ENCODE measurements at places on chromosomes 12 and 14.

- DNase-seq: no peak
These were observed 76.7 kb upstream of the EIF5 start for GRCh38 chr14:103257211-103257962.

DNA sequence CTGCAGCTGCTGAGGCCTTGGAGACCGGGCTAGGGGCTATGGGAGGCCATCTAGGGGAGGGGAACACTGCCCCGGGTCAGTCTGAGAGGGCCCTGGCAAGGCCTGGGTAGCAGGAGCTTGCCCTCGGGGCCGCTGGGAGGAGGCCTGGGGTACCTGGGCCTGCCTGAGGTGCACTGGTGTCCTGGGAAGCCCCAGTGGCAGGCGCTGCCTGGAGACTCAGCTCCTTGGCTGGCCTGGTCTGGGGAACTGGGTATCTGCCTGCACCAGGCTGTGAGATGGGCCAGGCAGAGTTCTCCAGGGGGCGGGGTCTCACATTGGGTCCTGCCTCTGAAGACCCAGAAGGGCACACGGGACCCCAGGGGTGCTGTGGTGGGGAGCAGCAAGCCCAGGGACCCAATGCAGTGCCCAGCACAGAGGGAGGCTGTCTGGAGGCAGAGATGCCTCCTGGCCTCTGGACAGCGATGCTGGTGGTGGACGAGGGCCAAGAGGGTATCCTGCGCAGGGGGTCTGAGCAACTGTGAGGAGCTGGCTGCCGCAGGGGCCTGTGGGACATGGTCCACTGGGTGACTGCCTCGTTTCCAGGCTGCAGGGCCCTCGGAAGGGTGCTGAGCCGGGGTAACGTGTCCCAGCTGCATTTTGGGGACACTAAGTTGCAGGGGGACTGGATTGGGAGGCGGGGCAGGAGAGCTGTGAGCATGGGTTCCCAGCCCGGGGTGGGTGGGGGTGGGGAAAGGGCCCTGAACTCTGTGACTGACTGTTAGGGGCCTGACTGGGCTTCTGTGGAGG is 7.4 kb upstream of the MTA1 start:
- DNase-seq: no peak

- DNase-seq: no peak
These were observed 188.2 kb downstream of the FUT8 start for GRCh38 chr14:65600742-65601141.

GRCh38 chr14:53331921-53332320 is 178.8 kb upstream of the DDHD1 start:
- DNase-seq: no peak

- DNase-seq: no peak
These were observed 59.0 kb downstream of the CLMN start for GRCh38 chr14:95260537-95261361.

- no peak for DNase-seq
These were observed 115.0 kb downstream of the DACT1 start for GRCh38 chr14:58752771-58753201.

DNA sequence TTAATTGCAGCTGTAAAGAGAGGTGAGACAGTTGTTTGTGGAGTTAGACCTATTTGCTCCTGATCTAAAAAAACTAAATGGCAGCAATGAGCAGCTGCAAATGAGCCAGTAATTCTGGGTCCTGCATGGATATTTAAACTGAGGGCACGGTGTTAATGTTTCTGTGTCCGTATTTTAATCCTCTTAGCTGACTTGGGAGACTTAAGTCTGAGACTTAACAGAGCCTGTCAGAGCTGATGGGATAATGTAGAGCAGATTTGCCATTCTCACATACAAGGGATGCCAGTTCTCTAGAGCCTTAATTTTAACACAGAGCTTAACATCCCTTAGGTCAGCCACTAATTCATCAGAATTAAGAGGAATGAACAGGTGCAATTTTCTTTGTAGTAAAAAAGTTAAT is 178.6 kb upstream of the PDE3A start:
- DNase-seq: no peak
